ENCODE measurements at places on chromosomes 1 and 21. TPM values are rescaled to one million over a fixed set of nuclear protein-coding genes. Genes with fewer than 3 reads are reported as not detected.

Gene TNNI3K
- total RNA-seq = not detected

- DNase-seq = no peak
- H3K36me3 ChIP-seq = peaks cover 2% of the 10 kb centered on the region
- peaks cover 3% of the 10 kb centered on the region for H3K4me1 ChIP-seq
- no peak overlapping the region for H3K27ac ChIP-seq
- no peak overlapping the region for H3K4me3 ChIP-seq
- H3K27me3 ChIP-seq = no peaks in the 10 kb centered on the region
Observed at GRCh38 chr1:5983361-5984103, 8.7 kb downstream of the NPHP4 start.

GRCh38 chr1:111214884-111215283 is 12.6 kb upstream of the CHI3L2 start:
- no peaks in the 10 kb centered on the region for H3K36me3 ChIP-seq
- H3K27me3 ChIP-seq = peaks cover 25% of the 10 kb centered on the region

- H3K27ac ChIP-seq = no peak overlapping the region
- no peaks in the 10 kb centered on the region for H3K36me3 ChIP-seq
- no peaks in the 10 kb centered on the region for H3K4me1 ChIP-seq
Observed at GRCh38 chr1:12088607-12089006, 25.5 kb downstream of the TNFRSF8 start.

- H3K36me3 ChIP-seq = no peaks in the 10 kb centered on the region
- H3K4me1 ChIP-seq = no peaks in the 10 kb centered on the region
- DNase-seq = no peak
- no peak overlapping the region for H3K4me3 ChIP-seq
- no peak overlapping the region for H3K27ac ChIP-seq
Observed at GRCh38 chr1:111402083-111402482, 25.5 kb downstream of the OVGP1 start.

DNA sequence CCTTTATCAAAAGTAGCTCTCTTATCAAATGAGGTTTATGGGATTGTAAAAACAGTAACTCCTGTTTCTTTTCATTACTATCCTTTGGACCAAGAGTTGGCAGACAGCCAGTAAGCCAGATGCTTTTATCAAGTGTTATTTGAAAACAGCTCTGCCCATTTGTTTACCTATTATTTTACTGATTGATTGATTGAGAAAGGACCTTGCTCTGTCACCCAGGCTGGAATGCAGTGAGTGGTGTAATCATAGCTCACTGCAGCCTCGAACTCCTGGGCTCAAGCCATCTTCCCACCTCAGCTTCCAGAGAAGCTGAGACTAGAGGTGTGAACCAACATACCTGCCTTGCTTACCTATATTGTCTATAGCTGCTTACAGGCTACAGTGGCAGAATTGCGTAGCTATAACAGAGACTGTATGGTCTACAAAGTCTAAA is 3.6 kb downstream of the PRKAB2 start:
- H3K27ac ChIP-seq = peak overlapping the region; percentile 90
- H3K4me3 ChIP-seq = no peak overlapping the region
- no peaks in the 10 kb centered on the region for H3K27me3 ChIP-seq
- H3K36me3 ChIP-seq = peaks cover 13% of the 10 kb centered on the region

DNA sequence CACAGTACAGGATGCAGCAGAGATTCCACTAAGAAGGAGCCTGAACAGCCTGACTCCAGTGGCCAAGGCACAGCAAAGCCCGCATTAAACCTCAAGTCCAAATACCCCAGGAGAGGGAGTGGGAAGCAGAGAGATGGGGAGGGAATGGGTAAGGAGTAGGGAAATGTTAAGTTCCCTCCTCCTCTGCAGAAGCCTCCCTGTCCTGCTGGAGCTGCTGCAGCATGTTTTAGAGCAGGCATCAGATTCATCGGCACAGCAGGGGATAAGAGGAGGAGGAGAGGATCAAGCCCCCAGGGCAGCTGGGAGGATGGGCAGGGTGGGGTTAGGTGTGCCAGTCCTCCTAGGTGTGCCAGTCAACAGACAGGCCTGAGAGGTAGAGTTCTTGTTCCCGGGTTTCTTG is 709.7 kb downstream of the PTPRU start:
- H3K27me3 ChIP-seq = no peaks in the 10 kb centered on the region
- H3K27ac ChIP-seq = no peak overlapping the region
- no peak for DNase-seq
- no peaks in the 10 kb centered on the region for H3K36me3 ChIP-seq
- H3K4me1 ChIP-seq = no peaks in the 10 kb centered on the region

GRCh38 chr1:112840631-112841624 is 115.1 kb downstream of the SLC16A1 start:
- no peak for DNase-seq
- no peaks in the 10 kb centered on the region for H3K36me3 ChIP-seq
- no peaks in the 10 kb centered on the region for H3K4me1 ChIP-seq
- no peak overlapping the region for H3K27ac ChIP-seq
- peaks cover 5% of the 10 kb centered on the region for H3K27me3 ChIP-seq
